ENCODE measurements at places on chromosomes 13 and 19.

GRCh38 chr13:96700657-96701056 lies 293.6 kb downstream of the OXGR1 start:
- DNase-seq: no peak

DNA sequence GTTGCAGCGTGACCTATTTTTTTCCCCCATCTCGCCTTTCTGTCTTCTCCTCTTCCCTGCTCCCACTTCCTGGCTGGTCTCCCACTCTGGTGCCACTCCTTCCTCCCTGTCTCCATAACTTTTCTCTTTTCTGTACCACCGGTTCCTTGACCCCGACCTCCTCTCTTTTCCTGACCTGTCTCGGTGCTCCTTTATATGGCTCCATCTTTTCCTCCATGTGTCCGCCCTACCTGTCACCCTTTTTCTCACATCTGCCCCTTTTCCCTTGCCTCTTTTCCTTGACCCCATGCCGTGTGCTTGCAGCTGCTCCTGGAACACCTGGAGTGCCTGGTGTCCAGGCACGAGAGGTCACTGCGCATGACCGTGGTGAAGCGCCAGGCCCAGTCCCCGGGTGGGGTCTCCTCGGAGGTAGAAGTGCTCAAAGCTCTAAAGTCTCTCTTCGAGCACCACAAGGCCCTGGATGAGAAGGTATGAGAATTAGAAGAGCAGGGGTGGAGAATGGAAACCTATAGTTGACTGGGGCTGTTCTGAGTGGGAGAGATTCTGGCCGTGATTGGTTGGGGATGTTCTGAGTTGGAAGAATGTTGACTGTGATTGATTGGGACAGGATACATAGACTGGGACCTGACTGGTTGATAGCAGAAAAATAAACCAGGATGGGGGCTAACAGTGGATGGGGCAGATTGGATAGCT lies 9.3 kb downstream of the PPFIA3 start:
- DNase-seq: no peak

- no peak for DNase-seq
Measured at GRCh38 chr13:78193846-78194245, 275.2 kb upstream of the EDNRB start.

DNA sequence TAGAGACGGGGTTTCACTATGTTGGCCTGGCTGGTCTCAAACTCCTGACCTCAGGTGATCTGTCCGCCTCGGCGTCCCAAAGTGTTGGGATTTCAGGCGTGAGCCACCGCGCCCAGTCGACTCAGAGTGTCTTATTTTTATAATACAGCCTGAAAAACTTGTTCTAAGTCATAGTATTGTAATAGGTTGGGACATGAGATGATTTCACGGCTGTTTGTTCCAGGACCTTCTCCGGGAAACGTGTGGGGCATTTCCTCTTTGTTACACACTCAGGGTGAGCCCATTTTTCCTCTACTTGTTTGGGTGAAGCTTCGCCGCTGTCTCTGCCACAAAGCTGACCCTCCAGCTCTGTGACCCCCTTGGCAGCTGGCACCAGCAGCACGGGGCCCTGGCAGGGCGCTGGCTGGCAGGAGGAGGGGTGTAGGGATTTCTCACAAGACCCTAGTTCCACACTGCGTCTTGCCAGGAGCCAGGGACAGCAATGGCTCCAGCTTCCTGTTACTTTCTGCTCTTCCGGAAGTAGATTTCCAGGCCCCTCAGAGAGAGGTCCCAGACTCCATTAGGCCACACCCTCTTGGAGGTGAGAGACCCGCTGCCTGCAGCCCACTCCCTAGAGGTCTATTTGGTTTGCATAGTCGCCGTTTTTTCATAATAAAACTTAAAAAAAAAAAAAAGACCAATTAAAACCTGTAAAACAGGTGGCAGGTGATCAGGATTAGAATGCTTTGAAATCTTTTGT lies 15.6 kb downstream of the FGF21 start:
- no peak for DNase-seq

DNA sequence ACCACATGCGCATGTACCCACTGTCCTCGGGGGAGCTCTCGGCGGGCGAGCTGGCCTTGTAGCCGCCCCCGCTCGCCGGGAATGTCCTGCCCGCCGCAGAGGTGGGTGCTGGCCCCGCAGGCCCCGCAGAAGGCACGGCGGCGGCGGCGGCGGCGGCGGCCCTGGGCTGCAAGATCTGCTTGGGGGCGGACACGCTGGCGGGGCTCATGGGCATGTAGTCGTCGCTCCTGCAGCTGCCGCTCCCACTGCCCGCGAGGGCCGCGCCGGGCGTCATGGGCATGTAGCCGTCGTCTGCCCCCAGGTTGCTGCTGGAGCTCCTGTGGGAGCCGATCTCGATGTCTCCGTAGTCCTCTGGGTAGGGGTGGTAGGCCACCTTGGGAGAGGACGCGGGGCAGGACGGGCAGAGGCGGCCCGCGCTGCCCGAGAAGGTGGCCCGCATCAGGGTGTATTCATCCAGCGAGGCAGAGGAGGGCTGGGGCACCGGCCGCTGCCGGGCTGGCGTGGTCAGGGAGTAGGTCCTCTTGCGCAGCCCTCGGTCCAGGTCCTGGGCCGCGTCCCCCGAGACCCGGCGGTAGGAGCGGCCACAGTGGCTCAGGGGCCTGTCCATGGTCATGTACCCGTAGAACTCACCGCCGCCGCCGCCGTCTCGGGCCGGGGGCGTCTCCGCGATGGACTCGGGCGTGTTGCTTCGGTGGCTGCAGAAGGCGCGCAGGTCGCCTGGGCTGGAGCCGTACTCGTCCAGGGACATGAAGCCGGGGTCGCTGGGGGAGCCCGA lies 2.4 kb downstream of the IRS2 start:
- DNase-seq: no peak

- no peak for DNase-seq
Measured at GRCh38 chr13:112828756-112829155, 138.9 kb downstream of the ATP11A start.

DNA sequence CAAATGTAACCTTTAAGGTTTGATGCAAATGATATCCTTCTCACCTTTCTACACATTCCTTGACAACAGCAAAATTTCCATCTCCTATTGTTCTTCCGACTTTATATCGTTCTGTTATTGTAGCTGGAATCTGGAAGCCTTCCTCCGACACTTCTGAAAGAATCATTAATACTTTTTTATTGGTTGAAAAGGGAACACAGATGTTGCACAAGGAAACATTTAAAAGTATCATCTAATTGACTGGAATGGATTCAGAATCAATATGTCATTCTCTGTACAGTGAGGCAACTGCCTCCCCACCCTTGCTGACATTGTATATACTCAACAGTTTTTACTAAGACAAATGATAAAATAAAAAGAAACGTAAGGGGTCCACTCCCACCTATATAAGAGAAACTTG lies 295.2 kb downstream of the DCLK1 start:
- no peak for DNase-seq

- DNase-seq: no peak
Measured at GRCh38 chr19:11197291-11198174, at the start of gene KANK2. KANK2 (minus strand) TSS chr19:11197545; CDS start chr19:11194511, 3,034 bp downstream.

GRCh38 chr13:78305171-78305570 lies 298.2 kb downstream of the POU4F1 start:
- no peak for DNase-seq

GRCh38 chr13:48595431-48596429 lies 58.0 kb upstream of the CYSLTR2 start:
- DNase-seq: peak; percentile 47

DNA sequence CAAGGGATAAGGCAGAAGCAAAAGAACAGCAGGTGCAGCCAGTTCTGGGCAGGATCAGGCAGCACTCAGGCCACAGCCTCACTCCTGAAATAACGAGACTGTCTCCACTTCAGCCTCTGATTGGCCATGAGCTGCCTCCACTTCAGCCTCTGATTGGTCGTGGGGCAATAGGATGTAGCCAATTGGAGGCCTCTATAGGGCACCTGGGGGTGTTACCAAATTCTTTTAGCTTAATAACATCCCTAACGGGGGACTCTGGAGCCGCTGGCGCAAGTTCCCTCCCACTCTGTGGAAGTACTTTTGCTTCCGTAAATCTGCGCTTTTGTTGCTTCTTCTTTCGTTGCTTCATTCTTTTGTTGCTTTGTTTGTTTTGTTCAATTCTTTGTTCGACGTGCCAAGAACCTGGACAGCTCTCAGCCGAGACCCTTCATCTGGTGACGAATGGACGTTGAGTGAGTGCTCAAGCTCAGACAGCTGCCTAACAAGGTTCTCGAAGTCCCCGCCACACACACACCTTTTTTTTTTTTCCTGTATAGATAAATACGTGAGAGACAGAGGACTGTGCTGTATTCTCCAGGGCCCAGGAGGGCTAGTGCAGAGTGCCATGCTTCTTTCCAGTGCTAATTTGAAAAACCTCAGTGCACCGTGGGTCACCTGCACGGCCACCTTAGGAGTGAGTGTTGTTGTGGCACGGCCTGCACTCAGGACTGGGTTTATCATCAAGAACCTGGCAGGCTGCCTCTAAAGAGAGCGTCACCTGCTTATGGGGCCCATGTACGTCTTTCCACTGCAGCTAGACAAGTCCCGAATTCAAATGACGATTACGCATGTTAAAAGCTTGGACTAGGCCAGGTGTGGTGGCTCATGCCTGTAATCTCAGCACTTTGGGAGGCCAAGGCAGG lies 32.0 kb upstream of the TUBGCP3 start:
- DNase-seq: no peak

DNA sequence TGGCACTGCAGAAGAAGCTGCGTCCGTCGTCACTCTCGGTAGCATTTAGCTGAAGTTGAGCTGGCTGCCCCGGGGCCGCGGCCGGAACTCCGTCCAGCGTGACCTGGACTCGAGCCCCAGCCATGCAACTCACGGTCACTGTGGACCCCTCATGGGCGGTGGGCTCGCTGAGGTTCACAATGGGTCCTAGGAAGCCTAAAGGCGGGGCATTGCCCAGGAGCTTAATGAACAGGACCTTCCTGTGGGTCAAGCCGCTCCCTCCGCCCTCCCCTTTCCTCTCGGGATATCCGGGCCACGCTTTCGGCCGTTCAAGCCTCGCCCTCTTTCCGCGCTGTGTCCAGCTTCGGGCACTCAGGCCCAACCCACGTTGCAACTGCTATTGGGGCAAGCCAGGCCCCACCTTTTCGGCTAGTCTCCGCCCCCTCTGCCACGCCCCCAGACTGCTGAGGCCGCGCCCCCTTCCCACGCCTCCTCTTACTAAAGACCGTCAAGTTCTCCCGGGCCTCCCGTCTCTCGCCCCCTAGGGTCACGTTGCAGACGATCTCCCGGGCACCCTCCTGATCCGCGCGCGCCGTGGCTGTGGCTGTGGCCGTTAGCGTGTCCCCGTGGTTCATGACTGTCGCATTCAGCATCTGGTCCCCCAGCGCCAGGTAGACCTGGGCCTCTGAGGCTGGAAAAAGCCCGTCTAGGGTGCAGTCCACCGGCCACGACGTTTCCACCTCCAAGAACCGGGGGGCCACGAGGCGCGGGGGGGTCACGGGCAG lies 1.4 kb upstream of the RAVER1 start:
- no peak for DNase-seq

DNA sequence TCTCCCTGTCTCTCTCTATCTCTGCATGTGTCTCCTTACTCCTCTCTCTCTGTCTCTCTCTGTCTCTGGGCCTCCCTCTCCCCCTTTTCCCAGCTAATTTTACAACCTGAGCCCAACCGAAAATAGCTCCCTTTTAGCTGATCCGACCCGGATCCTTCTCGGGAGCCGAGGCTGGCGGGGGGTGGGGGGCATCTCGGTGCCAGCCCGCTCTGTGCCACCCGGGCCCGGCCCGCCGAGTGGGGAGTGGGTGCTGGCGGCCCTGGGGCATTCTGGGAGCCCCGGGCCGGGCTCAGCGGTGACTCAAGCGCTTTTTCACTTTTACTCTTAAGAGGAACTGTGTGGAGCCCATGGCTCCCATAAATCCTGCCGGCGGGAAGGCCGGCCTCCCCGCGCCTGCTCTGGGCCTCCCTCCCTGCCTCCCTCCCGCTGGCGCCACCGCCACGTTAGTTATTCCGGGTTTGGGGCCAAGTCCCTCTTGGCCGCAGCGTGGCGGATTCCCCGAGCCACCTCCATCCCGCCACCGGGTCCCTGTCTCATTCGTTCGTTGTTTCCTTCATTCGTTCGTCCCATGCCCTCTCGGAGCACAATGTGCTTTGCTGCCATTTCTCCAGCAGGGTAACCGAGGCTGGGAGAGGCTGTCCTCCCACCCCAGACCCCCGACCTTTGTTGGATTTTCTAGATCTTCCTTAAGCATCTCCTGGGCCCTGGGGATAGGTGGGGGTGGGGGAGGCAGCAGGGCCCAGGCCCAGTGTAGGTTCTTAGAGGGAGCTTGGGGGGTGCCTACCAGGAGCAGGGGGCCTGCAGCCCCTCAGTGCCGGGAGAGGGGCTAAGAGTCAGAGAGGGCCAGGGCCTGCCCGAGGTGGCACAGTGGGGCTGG lies 3.2 kb downstream of the NFIC start:
- DNase-seq: no peak

DNA sequence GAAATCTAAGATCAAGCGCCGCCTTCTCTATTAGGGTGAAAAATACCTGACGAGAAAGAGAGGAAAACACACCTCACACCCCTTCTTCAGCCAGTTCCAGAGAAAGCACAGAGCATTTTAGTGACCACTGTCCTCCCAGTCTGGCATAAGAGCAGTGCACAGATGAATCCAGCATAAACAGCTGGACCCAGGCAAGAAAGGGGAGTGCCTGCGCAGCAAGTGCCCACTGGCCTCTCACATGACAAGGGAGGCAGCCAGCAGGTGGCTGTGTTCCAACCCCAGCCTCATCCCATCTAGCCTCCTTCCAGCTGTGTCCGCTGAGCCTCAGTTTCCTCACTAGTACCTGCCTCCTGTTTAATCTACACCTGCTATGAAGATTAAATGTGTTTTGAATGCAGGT lies 8.0 kb downstream of the MED26 start:
- no peak for DNase-seq

- no peak for DNase-seq
Measured at GRCh38 chr13:78827471-78827870, 168.5 kb upstream of the OBI1 start.

DNA sequence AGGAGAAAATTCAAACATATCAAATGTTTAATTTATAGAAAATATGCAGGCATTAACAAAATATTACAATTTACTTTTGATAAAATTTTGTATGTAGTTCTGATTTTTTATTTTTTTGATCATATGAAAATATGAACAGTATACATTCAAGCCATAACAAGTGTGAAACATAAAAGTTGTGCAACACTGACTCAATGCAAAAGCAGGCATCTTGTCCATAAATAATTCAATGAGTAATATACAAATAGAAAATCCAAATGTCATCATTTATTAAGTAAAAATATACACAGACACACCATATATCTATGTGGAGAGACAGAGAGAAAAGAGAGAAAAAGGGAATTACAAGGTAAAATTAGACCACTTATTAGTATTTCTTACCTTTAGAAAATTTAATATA lies 1183.9 kb downstream of the SLITRK1 start:
- no peak for DNase-seq

All from GM12864 (cell line).